ENCODE measurements at places on chromosomes 5 and 9.

- no peak for DNase-seq
Measured at GRCh38 chr5:176775409-176775808, 35.0 kb upstream of the UNC5A start.

DNA sequence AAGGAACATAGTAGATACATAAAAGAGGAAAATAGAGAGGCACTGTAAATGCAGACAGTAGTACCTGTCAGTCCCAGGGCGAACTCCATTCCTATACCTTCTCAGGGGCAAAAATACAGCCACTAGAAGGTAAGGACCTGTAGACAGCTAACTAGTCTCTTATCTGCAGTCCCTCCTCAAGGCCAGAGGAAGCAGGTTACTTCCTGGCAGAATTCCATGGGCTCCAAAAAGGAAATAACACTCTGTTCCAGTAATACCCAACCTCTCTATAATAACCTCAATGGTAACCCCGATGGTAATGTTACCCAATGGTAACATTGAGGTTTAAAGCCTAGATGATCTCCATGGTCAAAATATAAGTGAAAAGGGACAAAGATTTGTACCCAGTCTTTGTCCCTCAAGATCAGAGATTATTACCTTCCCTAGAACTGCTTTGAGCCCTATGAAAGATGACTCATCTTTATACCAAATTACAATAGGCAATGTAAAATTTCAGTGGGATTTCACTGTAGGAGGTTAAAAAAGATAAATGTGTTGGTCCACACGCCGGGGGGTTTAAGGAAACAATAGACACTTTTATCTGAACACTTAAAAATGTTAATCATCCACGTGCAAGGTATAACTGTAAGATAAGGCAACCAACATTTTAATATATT, 113.0 kb downstream of the DENND1A start:
- no peak for DNase-seq

- DNase-seq: no peak
Measured at GRCh38 chr9:7983490-7983889, 183.9 kb upstream of the DMAC1 start.

DNA sequence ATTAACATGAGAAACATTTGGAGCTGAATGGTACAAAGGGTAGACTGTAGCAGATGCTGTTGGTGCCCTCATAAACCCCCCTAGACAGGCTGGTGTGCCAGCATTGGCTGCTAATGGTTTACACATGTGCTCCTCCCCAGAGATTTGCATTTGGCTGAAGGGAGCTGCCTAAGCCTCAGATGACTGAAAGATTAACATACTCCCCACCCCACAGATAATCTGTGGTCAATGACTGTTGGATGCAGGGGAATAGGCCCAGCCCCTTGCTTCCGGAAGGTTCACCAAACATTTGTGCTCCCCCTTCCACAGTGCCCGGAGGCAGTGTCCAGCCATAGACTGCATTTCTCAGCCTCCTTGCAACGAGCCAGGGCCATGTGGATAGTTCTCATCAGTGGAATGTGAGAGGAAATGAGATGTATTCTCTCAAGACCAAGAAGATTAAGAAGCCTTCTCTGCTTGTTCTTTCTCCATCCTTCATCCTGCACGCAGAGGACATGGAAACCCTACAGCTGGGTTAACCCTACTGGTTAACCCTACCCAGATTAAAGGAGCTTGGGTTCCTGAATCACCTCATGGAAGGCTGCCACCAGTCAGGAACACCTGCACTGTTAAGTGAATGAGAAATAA, 79.6 kb downstream of the PHAX start:
- DNase-seq: no peak

GRCh38 chr5:147805030-147805454, 22.5 kb upstream of the JAKMIP2 start:
- peak; percentile 98 for DNase-seq

DNA sequence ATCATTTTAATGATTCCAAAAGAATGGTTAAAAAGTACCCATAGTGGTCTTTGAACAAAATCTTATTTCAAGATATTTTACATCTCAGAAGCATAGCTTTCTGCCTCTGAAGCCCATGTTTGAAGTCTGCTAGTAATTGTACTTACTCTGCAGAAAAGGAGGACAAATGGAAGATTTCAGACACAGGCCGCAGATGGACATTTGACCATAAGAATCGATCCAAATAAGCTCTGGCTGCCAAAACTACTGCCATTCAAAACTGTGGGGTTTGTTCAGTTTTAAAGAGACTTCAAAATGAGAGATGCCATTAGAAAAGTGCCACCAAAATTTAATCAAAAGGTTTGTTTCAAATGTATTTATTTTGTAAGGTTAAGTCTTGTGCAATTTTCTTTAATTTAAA, 306.7 kb downstream of the DTWD2 start:
- DNase-seq: no peak

- no peak for DNase-seq
Measured at GRCh38 chr5:2381861-2382260, 369.6 kb downstream of the IRX2 start.
